Left ventricle myocardium superior (tissue), 1 donor: ENCODE measurements at places on chromosomes 12 and 14. TPM values are rescaled to one million over a fixed set of nuclear protein-coding genes. Genes with fewer than 3 reads are reported as not detected.

Gene KDM2B
- 14.1 TPM for total RNA-seq

Gene SERPINA5
- total RNA-seq = 4.0 TPM

Gene SLC22A17
- total RNA-seq = 10.7 TPM

Gene C14orf180
- total RNA-seq = 53.8 TPM

Gene TSPAN31
- total RNA-seq = 32.8 TPM

Gene PRB2
- not detected for total RNA-seq

- DNase-seq = no peak
Measured at GRCh38 chr14:97543221-97543620, 746.0 kb downstream of the VRK1 start.

- DNase-seq = no peak
Measured at GRCh38 chr14:56300495-56300894, 182.3 kb downstream of the PELI2 start.

GRCh38 chr12:108542320-108542719, 18.7 kb downstream of the SART3 start:
- no peak for DNase-seq

- DNase-seq = no peak
Measured at GRCh38 chr12:57178213-57178612, 30.8 kb upstream of the LRP1-AS start.

DNA sequence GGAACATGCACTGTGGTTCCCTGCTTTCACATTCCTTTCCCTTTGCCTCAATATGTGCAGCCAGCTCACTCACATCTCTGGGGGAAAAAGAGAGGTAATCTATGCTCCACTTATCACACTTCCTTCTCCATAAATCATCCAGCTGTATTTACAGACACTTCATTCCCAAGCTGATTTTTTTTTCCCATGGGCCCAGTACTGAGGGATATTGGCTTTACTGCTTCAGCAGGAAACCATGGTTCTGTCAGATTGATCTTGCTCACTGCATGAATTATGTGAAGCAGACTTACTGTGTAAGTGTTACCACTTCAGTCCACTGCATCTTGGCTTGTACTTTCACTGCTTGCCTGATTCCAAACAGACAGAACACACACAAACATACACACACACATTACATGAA, 555.6 kb downstream of the CCER1 start:
- DNase-seq = no peak

- no peak for DNase-seq
Measured at GRCh38 chr12:51829011-51829481, 19.5 kb downstream of the FIGNL2 start.

DNA sequence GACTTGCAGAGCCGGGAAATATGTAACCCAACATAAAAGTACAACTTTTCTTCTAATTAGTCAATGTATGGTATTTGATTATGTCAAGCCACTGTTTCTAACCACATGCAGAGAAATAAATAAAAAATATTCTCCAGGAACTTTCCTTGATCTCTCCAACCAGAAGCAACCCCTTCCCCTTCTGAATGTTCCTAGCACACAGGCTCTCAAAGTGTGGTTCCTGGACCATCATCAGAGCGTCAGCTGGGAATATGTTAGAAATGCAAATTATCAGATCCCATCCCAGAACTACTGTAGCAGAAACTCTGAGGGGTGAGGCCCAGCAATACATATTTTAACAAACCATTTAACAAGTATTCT, 21.0 kb upstream of the ITPR2 start:
- no peak for DNase-seq

- DNase-seq = no peak
Measured at GRCh38 chr14:19801118-19801464, 2.5 kb upstream of the OR4N2 start.

- DNase-seq = no peak
Measured at GRCh38 chr14:102868956-102869547, 53.4 kb upstream of the AMN start.

DNA sequence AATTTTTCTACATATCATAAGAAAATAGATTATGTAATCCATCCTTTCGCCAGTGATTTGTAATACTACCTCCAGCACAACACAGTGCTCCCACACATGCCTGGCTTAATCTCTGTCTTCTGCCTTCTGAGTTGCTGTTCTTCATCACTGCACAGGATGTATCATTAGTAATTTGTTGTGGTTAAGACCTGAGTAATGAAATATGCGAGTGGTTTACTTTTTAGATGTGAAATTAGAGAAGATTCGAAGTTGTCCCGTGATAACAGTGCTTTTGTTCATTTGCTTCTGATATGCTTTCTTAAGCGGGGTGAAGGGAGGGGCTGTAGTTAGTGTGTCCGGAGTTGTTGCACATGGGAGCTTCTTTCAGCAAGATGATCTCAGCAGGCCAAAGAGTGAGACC, 18.1 kb downstream of the KRT85 start:
- no peak for DNase-seq

GRCh38 chr12:92927436-92928281, 1.4 kb downstream of the EEA1 start:
- DNase-seq = no peak

GRCh38 chr12:38541849-38542248, 225.3 kb downstream of the ALG10B start:
- DNase-seq = no peak

- no peak for DNase-seq
Measured at GRCh38 chr12:94147387-94147990, 888 bp upstream of the PLXNC1 start.

GRCh38 chr14:23631234-23631633, 4.9 kb upstream of the DHRS2 start:
- DNase-seq = no peak

- DNase-seq = no peak
Measured at GRCh38 chr12:22692964-22693555, 68.1 kb downstream of the ETNK1 start.

DNA sequence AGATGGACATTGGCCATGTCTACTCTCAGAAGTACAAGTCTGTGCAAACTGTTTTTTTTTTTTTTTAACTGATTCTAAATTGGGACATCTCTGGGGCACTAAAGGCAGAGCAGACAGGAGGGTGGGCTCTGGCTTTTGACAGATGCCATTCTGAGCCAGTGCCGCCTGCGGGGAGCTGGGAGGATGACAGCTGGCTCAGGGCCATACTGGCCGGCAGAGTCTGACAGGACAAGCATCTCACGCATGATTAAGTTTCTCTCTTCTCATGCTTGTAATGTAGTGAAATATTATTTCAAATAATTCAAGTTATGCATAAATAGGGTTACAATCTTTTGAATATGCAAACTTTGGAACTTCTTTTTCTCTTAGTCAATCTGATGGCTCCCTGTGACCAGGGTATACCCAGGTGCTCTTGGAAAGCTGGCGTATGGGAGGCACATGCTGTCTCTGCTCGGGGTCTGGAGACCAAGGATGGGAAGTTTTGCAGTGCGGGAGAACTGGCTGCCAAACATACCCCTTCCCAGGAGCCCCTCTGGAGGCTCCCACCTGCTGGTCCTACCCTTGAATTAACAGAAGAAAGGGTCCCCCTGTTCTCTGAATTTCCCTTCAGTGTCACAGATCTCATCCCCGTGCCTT, 7.6 kb downstream of the CDCA4 start:
- peak; percentile 73 for DNase-seq
